ENCODE measurements at places on chromosomes 1 and 21. TPM values are rescaled to one million over a fixed set of nuclear protein-coding genes. Genes with fewer than 3 reads are reported as not detected.

- no peak for DNase-seq
These were observed 2.4 kb upstream of the PRAMEF18 start for GRCh38 chr1:13228343-13228781.

GRCh38 chr1:89611721-89612120 is 21.2 kb upstream of the LRRC8C start:
- DNase-seq, result no peak

GRCh38 chr1:57112148-57112547 is 146.3 kb upstream of the C8B start:
- no peak for DNase-seq

GRCh38 chr1:220544901-220545303 is 17.0 kb downstream of the MARK1 start:
- DNase-seq, result no peak

Gene BMP8A
- polyA plus RNA-seq, result not detected

Gene TTC39A
- polyA plus RNA-seq, result 1.2 TPM

Gene LRRC3
- 3.9 TPM for polyA plus RNA-seq

Gene CELA2B
- polyA plus RNA-seq, result not detected

Gene GSTM5
- polyA plus RNA-seq, result 101 TPM

GRCh38 chr1:94463765-94464330 is 45.7 kb downstream of the ABCD3 start:
- no peak for DNase-seq

Gene ALPL
- polyA plus RNA-seq, result 9.2 TPM

Gene HSD11B1
- 32.0 TPM for polyA plus RNA-seq

GRCh38 chr1:234969581-234970400 is 158.8 kb downstream of the TOMM20 start:
- peak; percentile 78 for DNase-seq

DNA sequence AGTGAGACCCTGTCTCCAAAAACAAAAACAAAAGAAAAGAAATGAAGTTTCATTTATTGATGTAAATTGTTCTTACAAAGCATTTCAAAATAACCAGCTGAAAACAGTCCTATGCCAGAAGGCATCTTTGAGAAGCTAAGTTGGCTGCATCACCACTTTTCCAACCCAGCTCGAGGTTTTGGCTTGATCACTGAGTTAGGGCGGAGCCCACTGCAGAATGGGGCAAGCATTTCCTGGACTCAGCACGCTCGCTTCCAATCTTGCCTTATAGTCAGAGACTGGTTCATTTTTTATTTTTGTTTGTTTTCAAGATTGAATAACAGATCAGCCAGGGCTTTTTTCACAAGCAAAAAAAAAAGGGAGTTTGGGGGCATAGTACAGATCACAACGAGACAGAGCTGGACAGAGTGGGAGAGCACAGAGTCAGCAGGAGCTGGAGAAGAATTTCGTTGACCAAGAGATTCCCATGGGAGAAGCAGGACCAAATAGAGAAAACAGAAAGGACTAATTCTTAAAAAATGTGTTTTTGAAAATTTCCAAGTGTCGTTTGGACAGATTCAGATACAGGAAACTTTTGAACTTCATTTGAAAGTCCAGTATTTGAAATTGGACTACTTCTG is 23.5 kb upstream of the COL6A1 start:
- peak; percentile 63 for DNase-seq

DNA sequence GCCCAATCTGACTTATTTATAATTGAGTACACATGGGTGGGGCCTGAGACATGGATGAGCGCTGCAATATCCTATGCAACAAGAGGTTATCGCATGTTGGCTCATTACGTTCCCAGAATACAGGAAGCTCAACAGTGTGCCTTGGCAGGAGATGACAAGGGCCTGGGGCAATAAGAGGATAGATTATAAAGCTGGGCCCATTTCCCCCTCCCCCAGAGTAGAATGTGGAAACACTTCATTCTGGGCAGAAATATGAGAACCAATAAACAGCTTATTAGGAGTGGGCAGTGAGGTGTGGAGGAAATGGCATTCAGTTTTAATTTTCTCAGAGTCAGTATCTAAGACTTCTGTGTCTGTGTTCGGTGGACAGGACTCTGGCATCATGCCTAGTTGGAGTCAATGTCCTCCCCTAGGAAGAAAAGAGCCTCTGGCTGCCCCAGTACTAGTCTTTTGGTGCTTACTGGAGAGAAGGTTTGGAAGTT is 92.8 kb downstream of the PIK3R3 start:
- no peak for DNase-seq

DNA sequence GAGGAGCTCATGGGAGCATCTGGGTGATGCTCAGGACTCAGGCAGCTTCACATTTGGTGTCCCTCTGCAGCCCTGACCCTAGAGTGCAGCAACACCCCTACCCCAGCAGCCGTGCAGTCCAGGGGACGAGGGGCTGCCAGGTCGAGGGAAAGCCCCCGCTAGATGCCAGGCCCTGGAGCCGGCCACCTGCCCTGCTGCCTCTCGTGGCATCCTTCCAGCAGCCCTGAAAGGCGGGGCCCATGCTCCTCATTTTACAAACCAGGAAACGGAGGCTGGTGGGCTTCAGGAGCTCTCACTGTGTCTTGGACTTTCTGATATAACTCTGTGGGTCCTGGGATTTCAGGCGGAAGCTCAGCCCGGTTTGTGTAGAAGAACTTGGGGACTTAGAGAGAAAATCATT is 120.5 kb upstream of the WNT4 start:
- DNase-seq, result no peak

- no peak for DNase-seq
These were observed 129.2 kb downstream of the ADAMTS1 start for GRCh38 chr21:26715878-26716506.

GRCh38 chr1:244236101-244236500 is 185.0 kb downstream of the ZBTB18 start:
- DNase-seq, result no peak

GRCh38 chr1:145980457-145980994 is 15.9 kb downstream of the TXNIP start:
- no peak for DNase-seq

DNA sequence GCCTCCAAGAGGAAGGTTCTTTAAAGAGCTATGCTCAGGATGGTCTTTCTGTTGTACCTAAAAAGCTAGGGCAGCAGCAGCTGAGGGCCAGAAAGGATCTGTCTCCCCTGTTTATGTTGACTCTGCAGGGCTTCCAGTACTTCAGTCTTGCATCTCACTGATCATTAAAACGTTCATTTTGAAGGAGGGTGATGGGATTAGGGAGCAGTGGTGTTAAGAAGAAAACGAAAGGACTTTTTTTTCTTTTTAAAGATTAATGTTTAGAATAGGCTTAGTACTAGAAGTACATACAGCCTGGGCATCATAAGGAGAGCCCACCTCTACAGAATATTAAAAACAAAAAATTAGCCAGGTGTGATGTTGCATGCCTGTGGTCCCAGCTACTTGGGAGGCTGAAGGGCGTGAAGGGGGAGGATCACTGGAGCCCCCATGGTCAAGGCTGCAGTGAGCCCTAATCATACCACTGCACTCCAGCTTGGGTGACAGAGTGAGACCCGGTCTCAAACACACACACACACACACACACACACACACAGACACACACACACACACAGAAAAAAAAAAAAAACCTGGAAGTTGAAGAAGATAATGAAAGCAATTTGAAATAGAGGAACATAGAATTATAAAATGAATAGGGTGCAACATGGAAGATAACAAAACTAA is 2.9 kb downstream of the CR1L start:
- no peak for DNase-seq

GRCh38 chr1:241079047-241079446 is 278.0 kb downstream of the RGS7 start:
- DNase-seq, result no peak

GRCh38 chr21:33968080-33968994 is 52.7 kb upstream of the ATP5PO start:
- DNase-seq, result no peak

- no peak for DNase-seq
These were observed 21.4 kb upstream of the NEK7 start for GRCh38 chr1:198135366-198135765.

GRCh38 chr1:233304489-233305102 is 9.1 kb upstream of the PCNX2 start:
- DNase-seq, result no peak

- DNase-seq, result no peak
These were observed 235.4 kb upstream of the SNX7 start for GRCh38 chr1:98426092-98426491.

DNA sequence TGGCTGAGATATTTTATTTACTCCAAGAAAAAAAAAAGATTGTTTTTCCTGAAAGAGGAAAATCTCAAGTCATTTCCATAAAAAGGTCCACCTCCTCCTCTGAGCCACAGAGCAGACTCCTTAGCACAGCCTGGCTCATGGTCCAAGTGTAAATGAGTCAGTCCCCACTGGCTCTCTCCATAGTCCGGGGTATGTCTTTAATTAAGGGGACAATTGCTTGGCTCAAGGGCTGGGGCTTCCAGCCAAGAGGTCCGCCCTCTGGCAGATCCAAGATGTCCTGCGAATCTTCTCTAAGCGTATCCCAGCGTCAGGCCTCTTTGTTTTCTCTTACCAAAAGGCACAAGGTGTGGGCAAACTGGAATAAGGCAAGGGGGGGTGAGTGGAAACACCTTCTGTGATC is 33.3 kb downstream of the FOXD2 start:
- DNase-seq, result no peak

- DNase-seq, result no peak
These were observed 78.8 kb upstream of the CD1D start for GRCh38 chr1:158101927-158102326.

Gene FCAMR
- polyA plus RNA-seq, result not detected

Gene PTGER3
- 8.9 TPM for polyA plus RNA-seq

GRCh38 chr1:209895709-209896108 is 42.3 kb upstream of the SYT14 start:
- no peak for DNase-seq

Gene KMO
- polyA plus RNA-seq, result 0.60 TPM

DNA sequence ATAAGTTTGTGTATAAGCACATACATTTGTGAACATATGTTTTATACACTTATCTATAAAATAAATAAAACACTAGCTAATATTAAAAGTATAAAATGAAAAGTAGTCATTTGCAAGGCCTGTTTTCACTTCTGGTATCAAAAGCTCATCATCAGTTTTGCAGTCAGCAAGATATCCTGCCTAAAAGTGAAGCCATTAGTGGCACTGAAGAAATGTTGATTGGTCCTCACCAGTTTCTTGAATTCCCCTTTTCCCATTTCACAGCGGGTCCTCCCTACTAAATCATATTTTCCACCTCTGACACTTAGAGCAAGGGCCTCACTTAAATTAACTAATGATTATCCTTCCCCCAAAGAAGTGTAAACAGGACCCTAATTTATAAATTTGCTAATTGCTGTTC is 6.7 kb downstream of the TBX15 start:
- no peak for DNase-seq

GRCh38 chr1:46434358-46434757 is 40.2 kb downstream of the FAAH start:
- DNase-seq, result no peak

DNA sequence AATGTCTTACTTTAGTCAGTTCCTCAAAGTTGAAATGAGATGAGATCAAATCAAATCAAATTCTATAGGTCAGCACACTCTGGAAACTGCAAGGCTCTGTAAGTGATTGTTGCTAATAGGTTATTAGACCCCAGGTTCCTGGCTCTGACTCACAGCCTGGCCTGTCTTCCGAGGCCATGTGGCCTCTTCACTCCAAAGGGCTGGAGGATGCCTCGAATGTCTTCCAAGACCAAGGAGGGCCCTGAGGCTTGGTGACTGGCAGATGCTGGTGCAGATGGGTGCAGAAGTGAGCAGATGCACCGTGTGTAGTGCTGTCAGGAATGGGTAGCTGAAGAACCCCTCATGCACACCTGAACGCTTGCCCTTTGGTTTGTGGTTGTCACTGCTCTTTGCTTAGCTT is 113.4 kb downstream of the MAB21L3 start:
- DNase-seq, result no peak

Gene TAS1R1
- polyA plus RNA-seq, result 0.74 TPM

DNA sequence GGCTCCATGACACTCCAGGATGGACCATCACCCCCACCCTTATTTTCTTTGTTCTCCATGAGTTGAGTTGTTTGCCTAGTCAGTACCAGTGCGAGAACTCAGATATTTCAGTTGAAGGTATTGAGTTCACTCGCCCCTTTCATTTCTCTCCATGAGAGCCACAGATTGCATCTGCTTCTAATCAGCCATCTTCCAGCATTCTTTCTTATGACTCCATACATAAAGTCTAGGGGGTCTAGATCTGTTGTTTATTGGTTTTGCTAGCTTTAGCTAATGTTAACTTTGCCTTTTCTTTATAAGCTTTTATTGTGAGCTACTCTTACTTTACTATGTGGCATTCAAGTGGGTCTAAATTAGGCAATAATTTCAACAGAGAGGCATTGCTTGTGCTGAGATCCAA is 71.6 kb upstream of the PDC start:
- DNase-seq, result no peak

DNA sequence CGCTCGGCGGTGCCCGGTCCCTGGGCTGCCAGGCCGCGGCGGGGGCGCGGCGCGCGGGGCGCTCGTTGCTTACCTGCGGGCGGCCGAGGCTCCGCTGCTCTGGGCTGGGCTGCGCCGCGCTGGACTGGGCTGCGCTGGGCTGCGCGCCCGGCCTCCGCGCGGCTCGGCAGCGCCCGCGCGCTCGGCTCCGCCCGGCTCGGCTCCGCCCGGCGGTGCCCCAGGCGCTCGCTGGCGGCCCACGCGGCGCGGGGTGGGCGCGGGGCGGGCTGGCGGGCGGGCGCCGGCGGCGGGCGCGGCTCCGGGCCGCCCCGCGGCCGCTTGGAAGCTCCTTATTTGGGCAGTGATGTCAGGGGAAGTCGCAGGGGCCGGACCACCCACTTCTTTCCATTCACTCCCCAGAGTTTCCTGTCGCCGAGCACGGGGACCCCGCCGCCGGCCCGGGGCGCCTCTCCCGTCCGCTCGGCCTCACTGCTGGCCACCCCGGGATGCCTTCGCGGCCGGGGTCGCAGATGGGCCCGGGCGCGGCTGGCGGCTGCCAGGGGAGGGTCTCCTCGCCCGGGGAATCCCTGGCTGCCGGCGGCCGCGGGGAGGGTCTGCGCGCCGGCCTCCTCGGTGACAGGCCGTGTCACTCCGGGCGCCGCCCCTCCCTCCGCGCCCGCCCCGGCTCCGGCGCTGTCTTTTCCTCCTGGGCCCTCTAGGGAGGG is 177.7 kb upstream of the EDN2 start:
- DNase-seq, result peak; percentile 39

Gene HENMT1
- polyA plus RNA-seq, result 6.2 TPM

Gene HSD3B2
- 1.4 TPM for polyA plus RNA-seq

Gene LPAR3
- 4.0 TPM for polyA plus RNA-seq

GRCh38 chr1:186212568-186213224 is 162.4 kb downstream of the TPR start:
- peak; percentile 27 for DNase-seq

Gene LAMB3
- polyA plus RNA-seq, result 7.0 TPM

DNA sequence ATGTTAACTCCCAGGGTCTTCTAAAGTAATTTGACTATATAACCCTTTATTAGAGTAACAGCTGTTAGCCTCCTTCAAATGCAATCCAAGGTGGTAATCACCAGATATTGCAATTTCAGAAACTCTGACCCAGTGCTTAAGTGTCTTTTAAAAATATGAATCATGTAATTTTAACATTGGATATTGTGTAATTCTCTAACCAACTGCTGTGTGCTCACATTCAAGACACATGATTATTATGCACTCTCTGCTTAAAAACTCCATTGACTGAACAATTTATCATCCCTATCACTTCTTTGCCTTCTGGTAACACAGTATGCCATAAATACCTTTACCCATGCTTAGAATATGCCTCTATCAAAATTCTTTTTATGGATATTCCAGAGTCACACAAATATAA is 537.4 kb upstream of the RGS18 start:
- no peak for DNase-seq

Gene MFSD2A
- polyA plus RNA-seq, result 6.2 TPM
